ENCODE measurements at places on chromosomes 13 and 19.
A peak's percentile ranks its signal among the peaks of the same experiment; 100 is the strongest.

GRCh38 chr13:93079294-93079693 is 147.3 kb upstream of the GPC6 start:
- DNase-seq: no peak

DNA sequence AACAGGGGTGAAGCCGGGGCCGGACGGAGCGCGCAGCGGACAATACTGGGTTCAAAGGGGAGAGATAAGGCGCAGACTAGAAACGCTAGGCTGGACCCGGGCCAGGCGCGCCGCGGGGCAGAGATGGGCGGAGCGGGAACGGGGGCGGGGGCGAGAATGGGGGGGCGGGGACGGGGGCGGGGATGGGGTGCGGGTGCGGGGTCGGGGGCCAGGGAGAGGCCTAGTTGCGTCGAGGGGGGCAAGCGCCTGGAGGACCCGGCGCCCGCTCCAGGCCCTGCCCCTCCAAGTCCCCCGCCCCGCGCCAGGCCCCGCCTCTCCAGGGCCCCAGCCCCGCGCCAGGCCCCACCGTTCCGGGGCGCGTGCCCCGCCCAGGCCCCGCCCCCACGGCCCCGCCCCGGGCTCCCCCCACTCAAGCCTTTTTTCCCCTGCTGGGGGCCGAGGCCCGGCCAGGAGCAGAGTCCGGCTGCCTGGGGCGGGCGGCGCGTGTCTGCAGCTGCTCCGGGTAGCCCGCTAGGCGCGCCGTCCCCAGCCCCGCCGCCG is at the start of gene CERS4:
Gene CERS4 (plus strand): TSS at position 449 of the 540 bp plus-strand sequence. CDS start 41,707 bp downstream, outside the sequence.
- DNase-seq: no peak

DNA sequence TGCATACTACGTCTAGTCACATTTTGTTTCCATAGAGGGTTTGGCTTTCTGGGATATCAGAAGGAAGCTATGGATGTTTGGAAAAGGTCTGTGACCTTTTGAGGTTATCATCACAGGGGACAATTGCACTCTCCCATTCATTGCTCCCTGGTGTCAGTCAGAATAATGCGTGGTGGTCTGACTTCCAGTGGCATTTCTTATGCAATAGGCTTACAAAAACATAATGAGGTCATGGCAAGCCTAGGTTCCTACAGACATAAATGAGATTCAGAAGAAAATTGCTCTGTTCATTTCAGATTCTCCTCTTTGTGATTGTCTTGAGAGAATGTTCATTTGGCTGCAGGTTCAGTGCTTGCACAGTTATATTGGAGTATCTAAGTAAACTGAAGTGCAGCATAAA is 54.6 kb downstream of the ARHGAP35 start:
- DNase-seq: peak; percentile 44

DNA sequence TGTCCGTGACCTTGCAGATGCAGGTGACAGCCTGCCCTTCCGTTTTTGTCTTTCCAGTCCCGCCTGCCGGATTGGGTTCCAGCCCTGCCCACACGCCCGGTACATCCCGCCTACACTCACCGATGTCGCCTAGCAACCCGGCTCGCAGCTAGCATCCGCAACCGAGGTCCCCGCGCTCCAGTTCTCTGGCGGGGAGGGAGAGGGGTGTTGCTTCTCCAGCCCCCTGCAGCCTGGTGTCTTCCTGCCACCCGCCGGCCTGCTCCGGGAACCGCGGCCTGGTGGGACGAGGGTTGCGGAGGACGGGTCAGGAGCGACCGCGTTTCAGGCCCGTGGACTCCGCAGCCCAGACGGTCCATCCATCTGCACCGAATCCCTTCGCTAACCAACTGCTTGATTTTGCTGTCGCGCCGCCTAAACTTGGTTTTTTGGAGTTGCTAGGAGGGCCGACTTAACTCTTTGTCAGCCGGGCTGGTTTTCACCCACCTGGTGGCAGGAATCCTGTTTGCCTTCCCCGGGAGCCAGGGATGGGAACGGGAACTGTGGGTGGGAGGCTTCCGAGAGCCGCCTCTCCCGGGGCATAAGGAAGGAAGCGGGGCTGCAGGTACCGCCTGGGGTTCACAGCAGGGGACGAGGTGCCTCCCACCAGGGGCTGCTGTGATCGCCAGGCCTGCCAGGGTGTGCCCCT is 15.4 kb upstream of the MATK start:
- DNase-seq: peak; percentile 35

DNA sequence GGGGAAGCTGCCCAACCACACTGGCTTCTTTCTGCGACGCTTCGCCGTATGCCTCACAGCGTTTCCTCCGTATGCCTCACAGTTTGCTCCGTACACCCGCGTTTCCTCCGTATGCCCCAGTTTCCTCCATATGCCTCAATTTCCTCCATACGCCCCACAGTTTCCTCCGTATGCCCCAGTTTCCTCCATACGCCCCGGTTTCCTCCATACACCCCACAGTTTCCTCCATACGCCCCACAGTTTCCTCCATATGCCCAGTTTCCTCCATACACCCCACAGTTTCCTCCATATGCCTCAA is 22.6 kb downstream of the GAS6 start:
- DNase-seq: no peak

GRCh38 chr13:50197705-50198104 is 182.5 kb downstream of the KCNRG start:
- peak; percentile 15 for DNase-seq

- DNase-seq: no peak
Measured at GRCh38 chr19:32471095-32471494, 65.5 kb downstream of the DPY19L3 start.

GRCh38 chr13:45333977-45334922 is 6.7 kb downstream of the TPT1 start:
- peak; percentile 24 for DNase-seq

DNA sequence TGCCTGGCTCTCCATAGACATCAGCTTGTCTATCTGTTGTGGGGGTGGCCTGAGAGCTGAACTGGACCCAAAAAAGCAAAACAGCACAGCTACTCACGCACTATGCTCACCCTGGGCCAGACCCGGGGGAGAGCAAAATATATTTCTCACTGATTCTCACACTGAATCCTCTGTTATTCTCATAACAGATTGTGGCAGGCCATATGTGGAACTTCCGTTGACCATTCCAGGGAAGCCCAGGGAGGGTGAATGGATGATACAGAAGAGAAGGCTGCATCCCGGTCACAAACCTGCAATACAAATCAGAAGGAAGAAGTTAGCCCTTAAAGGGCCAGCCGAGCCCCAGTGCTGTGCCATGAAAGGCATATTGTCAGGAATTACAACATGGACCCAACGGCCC is 362.5 kb downstream of the ZNF536 start:
- no peak for DNase-seq

- no peak for DNase-seq
Measured at GRCh38 chr13:110391273-110391672, 84.2 kb downstream of the COL4A2 start.

GRCh38 chr13:40318366-40318765 is 348.1 kb downstream of the FOXO1 start:
- no peak for DNase-seq

- DNase-seq: no peak
Measured at GRCh38 chr13:102369302-102369701, 32.5 kb downstream of the FGF14 start.

DNA sequence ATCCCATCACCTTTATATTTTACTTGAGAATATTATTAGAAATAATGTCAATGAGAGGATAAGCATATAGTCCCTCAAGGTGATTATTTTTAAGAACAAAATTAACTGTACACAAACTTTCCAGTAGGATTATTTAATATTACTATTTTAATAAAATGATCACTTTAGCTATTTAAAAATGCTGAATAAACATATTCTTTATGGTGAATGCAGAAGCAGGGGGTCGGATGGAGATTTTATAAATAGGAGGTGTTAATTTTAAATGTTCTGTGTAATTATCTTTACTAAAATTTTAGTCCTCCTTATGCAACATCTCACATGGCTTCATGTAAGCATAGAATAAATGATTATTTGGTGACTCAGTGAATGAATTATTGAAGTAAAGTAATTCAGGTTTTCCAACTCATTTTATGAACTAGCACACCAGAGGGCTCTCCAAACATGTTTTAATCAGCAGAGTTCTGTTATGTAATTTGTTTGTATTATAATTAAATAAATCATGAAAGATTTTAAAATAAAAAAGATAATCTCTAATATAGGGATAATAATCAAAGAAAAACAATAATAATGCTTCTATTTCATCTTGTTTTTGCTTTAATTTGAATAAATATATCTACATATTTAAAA is 1635.2 kb downstream of the EFNB2 start:
- no peak for DNase-seq

DNA sequence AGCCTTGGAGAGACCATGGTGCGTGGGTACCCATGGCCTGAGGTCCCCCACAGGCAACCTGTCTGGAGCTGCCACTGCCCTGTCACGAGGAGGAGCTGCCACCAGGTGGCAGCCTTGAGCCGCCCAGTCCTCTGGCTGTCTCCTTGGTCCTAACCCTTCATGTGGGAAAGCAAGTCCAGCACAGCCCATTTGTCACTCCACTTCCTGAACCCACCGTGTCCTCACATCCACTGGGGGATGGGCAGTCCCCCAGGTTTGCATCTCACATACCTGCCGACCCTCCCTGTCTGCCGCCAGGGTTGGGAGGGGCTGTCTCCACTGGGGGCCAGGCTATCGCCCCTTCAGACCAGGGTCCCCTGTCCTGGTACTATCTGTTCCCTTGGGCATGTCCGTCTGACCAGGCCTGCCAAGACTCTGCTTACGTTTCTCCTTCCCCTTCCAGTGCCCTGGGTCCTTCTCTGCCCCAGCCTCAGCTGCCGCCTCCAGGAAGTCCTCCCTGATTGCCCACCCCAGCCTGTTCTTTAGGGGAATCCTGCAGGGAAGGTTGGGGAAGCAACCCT is 4.5 kb downstream of the FAM174C start:
- peak; percentile 86 for DNase-seq

GRCh38 chr19:18009412-18010066 is 1.6 kb downstream of the ARRDC2 start:
- DNase-seq: peak; percentile 82

- peak; percentile 73 for DNase-seq
Measured at GRCh38 chr13:95245071-95245470, 56.2 kb downstream of the ABCC4 start.

GRCh38 chr13:25391932-25392331 is 20.2 kb downstream of the ATP8A2 start:
- no peak for DNase-seq

DNA sequence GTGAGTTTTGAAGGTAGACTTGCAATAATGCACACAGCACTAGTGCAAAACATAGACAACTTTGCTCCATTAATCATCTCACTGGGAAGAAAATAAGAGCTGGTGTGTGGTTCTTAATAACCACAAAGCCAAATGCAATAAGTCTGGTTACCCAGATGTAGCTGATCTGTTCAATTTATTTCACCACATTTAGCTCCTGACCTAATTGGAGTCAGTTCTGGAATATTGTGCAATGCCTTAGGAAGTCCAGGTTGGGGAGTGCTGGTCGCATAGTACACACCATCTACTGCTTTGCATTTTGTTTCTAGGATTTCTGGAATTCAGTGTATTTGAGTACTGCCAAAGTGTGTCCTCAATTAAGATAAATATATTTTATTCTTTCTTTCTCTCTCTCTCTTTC is 483.3 kb upstream of the SPRY2 start:
- DNase-seq: no peak

DNA sequence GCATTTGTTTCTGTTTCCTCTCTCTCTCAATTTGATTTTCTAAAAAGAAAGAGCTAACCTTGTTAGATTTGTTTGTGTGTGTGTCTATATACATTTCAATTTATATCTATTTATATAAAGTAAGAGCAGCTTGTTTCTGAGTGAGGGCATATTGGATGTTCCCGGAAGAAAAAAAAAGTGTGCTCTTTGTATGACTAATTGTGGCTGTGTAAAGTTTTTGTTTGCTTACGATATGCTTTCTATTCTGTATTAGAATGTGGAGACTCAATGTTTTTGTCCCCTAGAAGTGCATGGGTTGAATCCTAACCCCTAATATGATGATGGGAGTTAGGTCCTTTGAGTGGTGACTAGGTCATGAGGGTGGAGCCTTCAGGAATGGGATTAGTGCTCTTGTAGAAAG is 66.6 kb upstream of the C1QTNF9B start:
- no peak for DNase-seq

GRCh38 chr13:98823442-98823841 is 71.0 kb upstream of the SLC15A1 start:
- no peak for DNase-seq

DNA sequence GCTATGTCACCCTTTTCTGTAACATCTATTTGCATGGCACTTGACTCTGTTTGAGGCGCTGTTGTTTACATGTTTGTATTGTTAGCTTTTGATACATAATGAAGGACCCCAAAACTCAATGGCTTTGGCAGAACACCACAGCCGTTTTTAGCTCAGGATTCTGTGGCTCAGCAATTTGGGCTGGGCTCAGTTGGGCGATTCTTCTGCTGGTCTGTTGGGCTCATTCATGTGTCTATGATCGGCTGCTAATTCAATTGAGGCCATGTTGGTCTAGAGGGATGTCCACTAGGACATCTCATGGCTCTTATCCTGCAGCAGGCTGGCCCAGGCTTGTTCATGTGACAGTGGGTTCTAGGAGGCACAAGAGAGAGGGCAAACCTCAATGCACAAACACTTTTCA is 33.9 kb downstream of the VSTM2B start:
- DNase-seq: no peak

DNA sequence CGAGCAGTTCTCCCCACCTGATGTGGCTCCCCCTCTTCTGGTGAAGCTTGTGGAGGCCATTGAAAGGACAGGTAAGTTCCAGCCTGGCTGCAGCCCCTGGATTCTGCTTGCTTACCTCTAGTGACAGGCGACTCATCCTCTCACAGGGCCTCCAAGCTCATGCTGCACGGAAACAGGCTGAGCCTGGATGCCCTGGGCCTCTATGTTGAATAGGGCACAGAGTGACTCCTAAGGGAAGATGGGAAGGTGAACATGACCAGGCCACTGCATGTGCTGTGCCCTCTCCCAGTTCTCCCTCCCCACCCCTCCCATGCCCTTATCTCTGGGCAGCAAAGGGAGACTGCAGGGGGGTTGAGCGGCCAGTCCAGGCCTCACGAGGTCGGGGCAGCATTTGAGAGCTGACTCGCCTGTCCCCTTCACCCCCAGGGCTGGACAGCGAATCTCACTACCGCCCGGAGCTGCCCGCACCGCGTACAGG is 7.6 kb downstream of the PIK3R2 start:
- no peak for DNase-seq

- no peak for DNase-seq
Measured at GRCh38 chr19:37867831-37868230, 38.6 kb downstream of the WDR87 start.

GRCh38 chr13:76865996-76866503 is 20.2 kb downstream of the KCTD12 start:
- DNase-seq: no peak

DNA sequence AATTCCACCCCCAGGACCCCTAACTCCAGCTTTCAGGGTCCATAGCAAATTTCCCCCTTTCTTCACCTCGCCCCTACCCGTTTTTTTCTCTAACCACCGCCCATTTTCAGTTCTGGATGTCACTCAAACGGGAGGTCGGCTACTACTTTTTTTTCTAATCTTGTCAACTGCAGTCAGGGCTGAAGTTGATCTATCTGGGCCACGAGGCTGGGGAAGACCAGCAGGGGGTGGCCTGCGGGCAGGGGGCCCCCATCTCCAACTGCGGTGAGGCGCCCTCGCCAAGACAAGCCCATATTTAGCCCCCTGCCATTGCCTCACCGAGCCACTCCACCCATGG is 748 bp downstream of the LHFPL6 start:
- peak; percentile 15 for DNase-seq
